CD8-positive, alpha-beta memory T cell (primary cell): ENCODE measurements at places on chromosomes 5 and 9. TPM values are rescaled to one million over a fixed set of nuclear protein-coding genes. Genes with fewer than 3 reads are reported as not detected.

GRCh38 chr9:17272536-17272935, 137.7 kb downstream of the CNTLN start:
- no peaks in the 10 kb centered on the region for H3K4me1 ChIP-seq
- no peak for DNase-seq
- no peak overlapping the region for H3K27ac ChIP-seq
- H3K27me3 ChIP-seq, result no peaks in the 10 kb centered on the region
- H3K4me3 ChIP-seq, result no peak overlapping the region
- H3K36me3 ChIP-seq, result no peaks in the 10 kb centered on the region

- no peak overlapping the region for H3K4me3 ChIP-seq
- H3K27me3 ChIP-seq, result no peaks in the 10 kb centered on the region
- no peaks in the 10 kb centered on the region for H3K36me3 ChIP-seq
- H3K27ac ChIP-seq, result no peak overlapping the region
These were observed 38.1 kb downstream of the ANGPTL2 start for GRCh38 chr9:127084076-127085039.

ANXA2R gene
- total RNA-seq, result 6.8 TPM

IRX4 gene
- not detected for total RNA-seq

NR4A3 gene
- total RNA-seq, result 37.7 TPM
